Ascending aorta (tissue), 2 donors: ENCODE measurements at places on chromosomes 16 and 17. TPM values are rescaled to one million over a fixed set of nuclear protein-coding genes. Genes with fewer than 3 reads are reported as not detected.

Gene CD79B
- not detected for total RNA-seq

Gene CMTM3
- total RNA-seq: 42.6 TPM

Gene CCDC200
- total RNA-seq: not detected

Gene CDK12
- total RNA-seq: 25.2 TPM

Gene TBX2
- total RNA-seq: 100 TPM

Gene ZG16
- total RNA-seq: 0.21 TPM

Gene SCNN1G
- total RNA-seq: not detected
